ENCODE measurements at places on chromosomes 1 and 21.

DNA sequence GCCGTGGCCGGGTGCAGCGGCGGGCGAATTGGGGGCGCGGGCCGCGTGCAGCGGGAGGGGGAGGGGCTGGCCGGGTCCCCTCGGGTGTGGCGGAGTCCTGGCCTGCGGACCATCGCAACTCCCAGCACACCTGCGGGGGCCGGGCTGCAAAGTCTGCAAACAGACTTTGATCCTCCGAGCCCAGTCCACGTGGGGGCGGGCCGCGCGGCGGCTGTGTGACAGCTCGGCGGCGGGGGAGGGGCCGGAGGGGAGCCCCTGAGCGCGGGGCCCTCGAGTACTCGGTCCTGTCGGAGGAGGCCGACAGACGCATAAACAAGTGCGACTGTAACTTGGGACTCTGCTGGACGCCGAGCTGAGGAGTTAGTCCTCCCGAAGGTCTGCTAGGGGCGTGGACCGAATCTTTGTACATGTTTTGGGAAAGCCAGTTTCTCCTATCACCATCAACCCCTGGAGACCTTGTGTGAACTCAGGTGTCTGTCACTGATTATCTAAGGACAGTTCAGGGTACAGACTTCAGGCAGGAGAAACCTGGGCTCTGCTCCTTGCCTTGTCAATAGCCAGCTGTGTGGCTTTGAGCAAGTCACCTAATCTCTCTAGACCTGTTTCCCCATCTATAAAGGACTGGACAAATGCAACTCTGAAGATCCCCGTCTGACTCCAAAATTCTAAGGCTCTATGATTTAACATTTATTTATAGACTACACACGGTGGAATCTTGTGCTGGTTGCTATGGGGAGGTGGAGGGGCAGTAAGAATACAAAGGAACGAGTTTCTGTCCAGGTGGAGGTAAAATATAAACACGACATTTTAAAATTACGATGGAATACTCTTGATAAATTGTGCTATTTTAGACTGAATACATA, 710 bp upstream of the SLC30A1 start:
- H3K4me1 ChIP-seq = peaks cover 39% of the 10 kb centered on the region
- peak overlapping the region; percentile 93 for H3K27ac ChIP-seq
- H3K4me3 ChIP-seq = peak overlapping the region; percentile 88
- peaks cover 12% of the 10 kb centered on the region for H3K36me3 ChIP-seq
- no peaks in the 10 kb centered on the region for H3K27me3 ChIP-seq

DNA sequence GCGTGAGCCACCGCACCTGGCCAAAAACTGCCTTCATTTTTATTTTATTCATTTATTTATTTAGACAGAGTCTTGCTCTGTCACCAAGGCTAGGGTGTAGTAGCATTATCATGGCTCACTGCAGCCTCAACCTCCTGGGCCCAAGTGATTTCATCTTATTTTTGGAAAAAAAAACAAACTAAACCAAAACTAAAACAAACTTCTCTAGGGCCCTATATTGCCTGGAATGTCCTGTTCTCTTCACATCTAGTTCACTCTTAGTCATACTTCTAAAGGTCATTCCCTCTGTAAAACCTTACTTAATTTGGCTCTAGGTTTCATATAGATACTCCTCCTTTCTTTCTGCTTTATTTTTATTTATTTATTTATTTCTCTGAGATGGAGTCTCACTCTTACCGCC, 15.6 kb downstream of the RPS27 start:
- H3K36me3 ChIP-seq = no peaks in the 10 kb centered on the region
- DNase-seq = no peak
- no peaks in the 10 kb centered on the region for H3K27me3 ChIP-seq
- no peak overlapping the region for H3K4me3 ChIP-seq
- H3K4me1 ChIP-seq = no peaks in the 10 kb centered on the region

DNA sequence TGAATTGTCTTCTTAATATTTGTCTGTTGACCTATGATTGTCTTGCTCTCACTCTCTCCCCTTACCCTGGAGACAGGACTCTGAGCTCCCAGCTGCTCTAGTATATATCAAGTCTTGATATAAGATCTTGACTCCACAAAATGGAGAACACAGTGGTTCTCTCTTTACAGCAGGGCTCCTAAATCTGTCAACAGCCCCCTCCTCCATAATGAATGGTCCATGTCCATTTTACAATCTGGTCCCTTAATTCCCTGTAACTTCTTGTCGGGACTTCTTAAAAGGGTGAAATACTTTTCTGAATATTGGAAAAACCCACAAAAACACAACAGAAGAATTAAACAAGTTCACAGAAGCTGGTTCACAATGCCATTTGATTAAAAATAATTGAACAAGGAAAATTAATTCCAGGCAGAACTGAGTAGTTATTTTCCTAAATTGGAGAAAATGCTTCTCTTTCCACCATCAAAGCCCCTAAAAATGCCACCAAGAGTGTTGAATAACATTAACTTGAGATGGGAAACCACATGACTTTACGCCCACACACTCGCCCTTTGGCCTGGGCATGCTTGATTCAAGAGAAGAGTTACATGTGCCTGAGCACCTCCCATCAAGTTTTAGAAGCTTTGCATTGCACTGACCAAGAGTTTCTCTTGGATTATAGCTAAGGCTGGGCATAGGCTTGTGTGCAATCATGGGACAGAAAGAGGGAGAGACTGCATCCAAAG, 109.8 kb downstream of the TOMM20 start:
- no peaks in the 10 kb centered on the region for H3K27me3 ChIP-seq
- H3K36me3 ChIP-seq = no peaks in the 10 kb centered on the region
- H3K4me1 ChIP-seq = peaks cover 41% of the 10 kb centered on the region
- H3K4me3 ChIP-seq = no peak overlapping the region
- DNase-seq = no peak
- H3K27ac ChIP-seq = peak overlapping the region; percentile 10

- peaks cover 9% of the 10 kb centered on the region for H3K27me3 ChIP-seq
- no peak for DNase-seq
- H3K27ac ChIP-seq = no peak overlapping the region
- H3K4me3 ChIP-seq = no peak overlapping the region
- peaks cover 2% of the 10 kb centered on the region for H3K4me1 ChIP-seq
- H3K36me3 ChIP-seq = no peaks in the 10 kb centered on the region
Measured at GRCh38 chr1:172466795-172467407, 23.0 kb upstream of the PIGC start.

GRCh38 chr1:151311011-151311410, 16.2 kb downstream of the PI4KB start:
- H3K4me1 ChIP-seq = peaks cover 26% of the 10 kb centered on the region
- no peaks in the 10 kb centered on the region for H3K27me3 ChIP-seq

- H3K36me3 ChIP-seq = no peaks in the 10 kb centered on the region
- no peak overlapping the region for H3K27ac ChIP-seq
- H3K4me1 ChIP-seq = peaks cover 36% of the 10 kb centered on the region
- H3K4me3 ChIP-seq = no peak overlapping the region
Measured at GRCh38 chr1:211741788-211742187, 66.4 kb upstream of the NEK2 start.

DNA sequence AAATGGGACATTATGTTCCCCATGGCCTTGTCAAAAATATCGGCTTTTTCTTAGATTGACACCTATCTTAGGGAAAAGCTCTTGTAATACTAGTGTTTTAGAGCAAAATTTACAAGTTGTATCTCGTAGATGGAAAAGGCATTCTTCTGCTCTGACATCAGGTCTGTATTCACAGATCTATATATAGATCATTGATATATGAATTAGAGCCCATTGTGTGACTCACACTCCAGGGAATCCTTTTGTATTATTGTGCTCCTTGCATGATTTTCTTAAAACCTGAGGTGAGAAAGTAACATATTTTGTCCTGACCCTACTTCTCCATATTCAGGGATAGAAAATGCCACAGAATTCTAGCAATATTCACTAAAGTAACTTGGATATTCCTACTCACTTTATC, 1160.8 kb upstream of the B3GALT2 start:
- no peak overlapping the region for H3K4me3 ChIP-seq
- H3K27me3 ChIP-seq = peaks cover 4% of the 10 kb centered on the region
- no peak for DNase-seq
- no peaks in the 10 kb centered on the region for H3K4me1 ChIP-seq

DNA sequence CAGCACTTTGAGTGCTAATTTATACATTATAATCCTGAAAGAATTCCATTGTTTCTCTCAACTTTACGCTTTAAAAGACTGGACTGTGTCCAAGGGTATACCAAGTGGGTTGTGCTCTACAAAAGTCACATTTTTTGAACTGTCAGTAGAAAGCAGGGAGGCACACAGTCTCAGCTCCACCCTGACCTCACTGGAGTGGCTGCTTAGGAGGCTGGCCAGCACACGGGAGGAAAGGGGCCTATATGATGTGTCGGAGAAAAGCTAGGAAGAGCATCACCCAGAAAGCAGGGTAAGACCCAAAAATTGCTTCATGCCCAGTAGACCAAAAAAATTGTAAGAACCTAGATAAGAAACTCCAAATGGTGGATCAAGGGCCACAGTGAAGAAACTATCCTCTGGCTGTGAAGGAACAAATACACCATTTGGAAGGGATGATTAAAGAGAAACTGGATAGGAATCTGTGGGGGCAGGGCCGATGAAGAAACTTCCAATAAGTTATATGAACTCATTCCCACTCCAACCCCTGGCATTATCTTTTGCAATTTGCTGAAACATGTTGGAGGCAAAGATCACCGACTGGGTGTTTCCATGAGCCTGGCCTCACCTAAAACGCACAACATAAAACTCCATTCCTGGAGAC, 1.9 kb downstream of the S100A10 start:
- peak overlapping the region; percentile 96 for H3K4me3 ChIP-seq
- H3K27me3 ChIP-seq = no peaks in the 10 kb centered on the region
- peaks cover 36% of the 10 kb centered on the region for H3K4me1 ChIP-seq
- no peaks in the 10 kb centered on the region for H3K36me3 ChIP-seq

- H3K4me1 ChIP-seq = no peaks in the 10 kb centered on the region
- H3K36me3 ChIP-seq = peaks cover 17% of the 10 kb centered on the region
- DNase-seq = no peak
- no peak overlapping the region for H3K4me3 ChIP-seq
Measured at GRCh38 chr1:48859456-48859855, 82.8 kb upstream of the BEND5 start.

DNA sequence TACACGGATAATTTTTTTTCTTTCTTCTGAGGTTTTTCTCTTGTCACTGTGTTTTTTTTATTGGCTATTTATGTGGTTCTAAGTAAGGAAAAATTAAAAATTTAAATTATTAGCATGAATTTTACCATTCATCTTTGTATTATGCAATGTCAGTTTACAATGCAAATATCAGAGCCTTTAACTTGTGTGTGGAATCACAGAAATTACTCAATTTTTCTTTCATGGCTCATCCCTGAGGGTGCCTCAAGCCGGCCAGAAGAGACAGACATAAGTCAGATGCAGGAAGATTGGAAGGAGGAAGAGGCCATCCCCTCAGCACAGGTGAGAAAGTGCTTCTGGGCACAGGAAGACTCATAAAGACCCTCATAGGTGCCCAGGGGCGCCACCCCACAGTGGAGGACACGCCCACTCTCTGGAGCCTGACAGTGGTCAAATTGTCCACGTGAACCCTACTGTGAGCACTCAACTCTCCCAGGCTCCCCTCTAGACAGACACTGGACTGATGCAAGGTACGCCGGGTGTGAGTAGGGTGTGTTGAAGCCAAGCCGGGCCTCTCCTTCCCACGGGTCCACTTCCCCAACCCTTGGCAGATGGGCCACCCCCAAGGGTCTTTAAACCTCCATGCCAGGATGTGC, 9.5 kb upstream of the LDLRAP1 start:
- no peak overlapping the region for H3K27ac ChIP-seq
- no peak overlapping the region for H3K4me3 ChIP-seq
- H3K36me3 ChIP-seq = no peaks in the 10 kb centered on the region
- peaks cover 13% of the 10 kb centered on the region for H3K4me1 ChIP-seq
- DNase-seq = no peak

- no peak for DNase-seq
- H3K36me3 ChIP-seq = no peaks in the 10 kb centered on the region
- H3K27ac ChIP-seq = peak overlapping the region; percentile 57
- no peaks in the 10 kb centered on the region for H3K27me3 ChIP-seq
- no peak overlapping the region for H3K4me3 ChIP-seq
Measured at GRCh38 chr1:182357913-182358312, 33.7 kb downstream of the GLUL start.

- no peak for DNase-seq
- peaks cover 59% of the 10 kb centered on the region for H3K4me1 ChIP-seq
- H3K27me3 ChIP-seq = no peaks in the 10 kb centered on the region
- peaks cover 5% of the 10 kb centered on the region for H3K36me3 ChIP-seq
Measured at GRCh38 chr1:212752252-212752933, 39.2 kb downstream of the NSL1 start.

- peak overlapping the region; percentile 67 for H3K27ac ChIP-seq
- DNase-seq = no peak
- peaks cover 6% of the 10 kb centered on the region for H3K4me1 ChIP-seq
- H3K36me3 ChIP-seq = peaks cover 3% of the 10 kb centered on the region
- H3K27me3 ChIP-seq = no peaks in the 10 kb centered on the region
- H3K4me3 ChIP-seq = no peak overlapping the region
Measured at GRCh38 chr1:94980582-94981574, 54.0 kb upstream of the CNN3 start.

- H3K4me3 ChIP-seq = no peak overlapping the region
- no peaks in the 10 kb centered on the region for H3K36me3 ChIP-seq
- H3K27me3 ChIP-seq = peaks cover 5% of the 10 kb centered on the region
- no peak overlapping the region for H3K27ac ChIP-seq
- H3K4me1 ChIP-seq = peaks cover 3% of the 10 kb centered on the region
Measured at GRCh38 chr1:53549287-53549686, 90.1 kb downstream of the DMRTB1 start.

- no peak overlapping the region for H3K4me3 ChIP-seq
- H3K4me1 ChIP-seq = no peaks in the 10 kb centered on the region
- DNase-seq = no peak
- H3K27me3 ChIP-seq = peaks cover 9% of the 10 kb centered on the region
- H3K36me3 ChIP-seq = no peaks in the 10 kb centered on the region
Measured at GRCh38 chr1:57770772-57771171, 346.9 kb upstream of the DAB1 start.

GRCh38 chr1:160108888-160109662, 6.5 kb upstream of the ATP1A2 start:
- peaks cover 7% of the 10 kb centered on the region for H3K27me3 ChIP-seq
- peak overlapping the region; percentile 83 for H3K27ac ChIP-seq
- peaks cover 5% of the 10 kb centered on the region for H3K4me1 ChIP-seq
- DNase-seq = no peak
- no peak overlapping the region for H3K4me3 ChIP-seq
- no peaks in the 10 kb centered on the region for H3K36me3 ChIP-seq

- H3K27me3 ChIP-seq = no peaks in the 10 kb centered on the region
- no peak overlapping the region for H3K27ac ChIP-seq
- no peak overlapping the region for H3K4me3 ChIP-seq
Measured at GRCh38 chr1:64595871-64596515, 126.1 kb downstream of the CACHD1 start.

GRCh38 chr1:117105722-117106121, 15.8 kb downstream of the TRIM45 start:
- H3K27me3 ChIP-seq = peaks cover 4% of the 10 kb centered on the region
- H3K36me3 ChIP-seq = peaks cover 28% of the 10 kb centered on the region
- no peak for DNase-seq
- H3K4me1 ChIP-seq = no peaks in the 10 kb centered on the region
- H3K4me3 ChIP-seq = no peak overlapping the region
- no peak overlapping the region for H3K27ac ChIP-seq

- H3K27me3 ChIP-seq = no peaks in the 10 kb centered on the region
- no peaks in the 10 kb centered on the region for H3K36me3 ChIP-seq
- peaks cover 14% of the 10 kb centered on the region for H3K4me1 ChIP-seq
- H3K27ac ChIP-seq = peak overlapping the region; percentile 62
- DNase-seq = peak; percentile 70
- H3K4me3 ChIP-seq = no peak overlapping the region
Measured at GRCh38 chr1:160777486-160778089, 18.4 kb upstream of the LY9 start.

- H3K27me3 ChIP-seq = peaks cover 16% of the 10 kb centered on the region
- no peaks in the 10 kb centered on the region for H3K36me3 ChIP-seq
- H3K4me3 ChIP-seq = no peak overlapping the region
- DNase-seq = no peak
- no peaks in the 10 kb centered on the region for H3K4me1 ChIP-seq
Measured at GRCh38 chr1:192628396-192629057, 7.4 kb upstream of the RGS13 start.

- H3K4me1 ChIP-seq = no peaks in the 10 kb centered on the region
- no peak for DNase-seq
- H3K36me3 ChIP-seq = no peaks in the 10 kb centered on the region
Measured at GRCh38 chr1:239428120-239428710, 41.8 kb downstream of the CHRM3 start.
